Right lung (tissue), 10 donors: ENCODE measurements at places on chromosomes 16 and 17.

GRCh38 chr16:15593235-15593634 is 49.7 kb downstream of the MARF1 start:
- no peak for DNase-seq

- no peak for DNase-seq
Observed at GRCh38 chr17:47388825-47389224, 65.1 kb downstream of the EFCAB13 start.

DNA sequence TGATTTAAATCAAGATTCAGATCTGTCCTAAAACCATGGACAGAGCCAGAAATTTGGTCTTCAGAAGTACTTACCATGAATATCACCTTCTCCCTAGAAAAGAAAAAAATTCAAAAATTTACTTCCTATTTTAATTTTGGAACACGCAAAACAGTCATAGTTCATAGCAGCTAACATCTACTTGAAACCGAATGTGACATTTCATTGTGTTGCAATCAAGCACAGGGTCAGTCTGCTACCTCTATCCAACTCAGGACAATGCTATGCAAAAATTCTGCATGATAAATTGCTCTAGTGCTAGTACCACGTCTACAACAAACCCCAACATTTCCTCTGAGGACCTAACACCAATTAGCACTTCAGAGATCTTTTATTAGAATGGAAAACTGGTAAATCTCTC is 7.7 kb downstream of the JPT1 start:
- no peak for DNase-seq

- no peak for DNase-seq
Observed at GRCh38 chr16:324451-325334, 27.8 kb downstream of the AXIN1 start.

DNA sequence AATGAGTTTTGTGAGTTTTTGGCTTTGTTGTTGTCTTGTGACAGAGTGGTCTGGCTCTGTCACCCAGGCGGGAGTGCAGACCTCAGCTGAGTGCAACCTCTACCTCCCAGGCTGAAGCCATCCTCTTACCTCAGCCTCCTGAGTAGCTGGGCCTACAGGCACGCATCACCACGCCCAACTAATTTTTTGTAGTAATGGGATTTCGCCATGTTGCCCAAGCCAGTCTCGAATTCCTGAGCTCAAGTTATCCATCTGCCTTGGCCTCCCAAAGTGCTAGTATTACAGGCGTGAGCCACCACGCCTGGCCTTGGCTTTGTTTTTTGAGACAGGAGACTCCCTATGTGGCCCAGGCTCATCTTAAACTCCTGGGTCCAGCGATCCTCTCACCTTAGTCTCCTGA is 15.1 kb downstream of the CRK start:
- DNase-seq = no peak

GRCh38 chr17:78412403-78412802 is 34.0 kb downstream of the PGS1 start:
- DNase-seq = no peak

DNA sequence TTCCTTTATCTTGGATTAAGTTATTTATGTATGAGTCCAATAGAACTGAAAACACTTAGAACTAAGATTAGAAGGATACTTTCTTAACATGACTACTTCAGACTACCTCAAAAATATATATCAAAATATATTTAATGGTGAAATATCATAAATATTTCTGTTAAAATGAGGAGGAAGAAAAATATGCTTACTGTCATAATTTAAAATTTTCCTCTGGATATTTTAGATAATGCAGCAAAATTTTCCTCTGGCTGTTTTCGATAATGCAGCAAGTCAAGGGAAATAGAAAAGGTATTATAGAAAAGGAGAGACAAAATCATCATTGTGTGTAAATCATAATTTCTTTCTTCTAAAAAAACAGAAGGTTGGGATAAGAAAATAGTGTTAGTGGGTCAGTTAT is 263.3 kb downstream of the HS3ST3A1 start:
- DNase-seq = no peak

- no peak for DNase-seq
Observed at GRCh38 chr16:27286451-27286850, 17.9 kb upstream of the NSMCE1 start.

- DNase-seq = no peak
Observed at GRCh38 chr16:12794486-12795387, 8.9 kb downstream of the CPPED1 start.

- no peak for DNase-seq
Observed at GRCh38 chr17:79562931-79563210, 48.0 kb downstream of the RBFOX3 start.

GRCh38 chr17:70040336-70040735 is 34.7 kb upstream of the KCNJ16 start:
- DNase-seq = no peak
